ENCODE measurements at places on chromosomes 16 and 17.
A peak's percentile ranks its signal among the peaks of the same experiment; 100 is the strongest.

- DNase-seq, result no peak
Measured at GRCh38 chr17:15250135-15250860, 14.8 kb downstream of the PMP22 start.

GRCh38 chr16:29237971-29238370 lies 168.5 kb downstream of the NPIPB11 start:
- DNase-seq, result no peak

GRCh38 chr16:57628008-57628781 lies at the start of gene ADGRG1:
Gene ADGRG1 (plus strand): TSS chr16:57628630. CDS start chr16:57650288, 21,658 bp downstream.
- no peak for DNase-seq

DNA sequence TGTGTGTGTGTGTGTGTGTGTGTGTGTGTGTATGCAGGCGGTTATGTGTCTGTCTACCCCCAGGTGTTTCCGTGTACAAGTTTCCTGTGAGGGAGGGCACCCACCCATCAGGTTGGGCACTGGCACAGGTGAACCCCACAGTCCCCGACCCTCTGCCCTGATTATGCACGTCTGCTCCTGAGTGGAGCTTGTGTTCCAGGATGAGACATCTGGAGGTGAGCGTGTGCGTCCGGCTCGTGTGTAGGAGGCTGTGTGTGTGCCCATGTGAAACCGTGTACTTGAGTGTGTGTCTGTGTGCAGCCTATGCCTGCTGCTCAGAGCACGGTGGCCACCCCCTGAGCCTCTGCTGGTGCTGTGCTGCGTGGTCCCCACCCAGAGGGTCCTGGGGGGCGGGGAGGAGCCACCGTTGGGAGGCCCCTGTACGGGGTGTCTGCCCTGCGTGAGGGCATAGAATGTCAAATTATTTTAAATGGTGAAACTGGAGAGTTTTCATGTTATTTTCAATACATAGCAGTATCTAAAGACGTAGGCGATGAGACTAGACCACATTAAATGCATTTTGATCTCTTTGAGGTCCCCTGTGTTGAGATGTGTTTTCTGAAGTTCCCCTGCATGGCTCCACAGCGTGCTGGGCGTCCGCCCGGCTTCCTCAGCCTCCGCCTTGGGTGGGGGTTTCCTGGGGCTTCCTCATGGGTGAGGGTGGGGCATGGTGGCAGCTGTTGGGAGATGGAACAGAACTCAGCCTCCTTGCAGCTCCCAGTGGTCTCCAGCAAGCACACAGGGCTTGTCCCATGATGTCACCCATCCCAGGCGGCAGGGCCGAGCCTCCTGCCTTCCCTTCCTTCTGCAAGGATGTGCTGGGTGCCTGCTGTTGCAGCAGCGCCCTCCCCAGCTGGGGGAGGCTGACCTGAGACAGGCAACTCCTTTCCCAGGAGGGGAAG lies 43.4 kb downstream of the KCNJ12 start:
- no peak for DNase-seq

DNA sequence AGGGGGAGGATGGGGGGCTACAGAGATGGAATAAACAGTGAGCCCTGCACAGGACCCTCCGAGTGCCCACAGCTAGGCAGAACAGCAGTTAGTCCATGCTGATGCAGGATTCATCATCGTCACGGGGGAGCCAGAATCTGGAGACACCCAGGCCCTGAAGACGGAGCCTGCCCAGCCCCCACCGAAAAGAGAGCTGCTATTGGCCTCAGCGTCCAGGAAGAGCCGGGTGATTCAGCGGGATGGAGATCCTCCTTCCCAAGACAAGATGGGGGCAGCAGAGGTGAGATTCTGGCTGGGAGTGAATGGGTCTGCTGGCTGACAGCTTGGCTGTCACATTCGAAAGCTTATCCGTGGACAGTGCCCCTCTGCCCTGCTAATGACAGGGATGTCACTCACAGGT lies 133.6 kb upstream of the CRHR1 start:
- no peak for DNase-seq

DNA sequence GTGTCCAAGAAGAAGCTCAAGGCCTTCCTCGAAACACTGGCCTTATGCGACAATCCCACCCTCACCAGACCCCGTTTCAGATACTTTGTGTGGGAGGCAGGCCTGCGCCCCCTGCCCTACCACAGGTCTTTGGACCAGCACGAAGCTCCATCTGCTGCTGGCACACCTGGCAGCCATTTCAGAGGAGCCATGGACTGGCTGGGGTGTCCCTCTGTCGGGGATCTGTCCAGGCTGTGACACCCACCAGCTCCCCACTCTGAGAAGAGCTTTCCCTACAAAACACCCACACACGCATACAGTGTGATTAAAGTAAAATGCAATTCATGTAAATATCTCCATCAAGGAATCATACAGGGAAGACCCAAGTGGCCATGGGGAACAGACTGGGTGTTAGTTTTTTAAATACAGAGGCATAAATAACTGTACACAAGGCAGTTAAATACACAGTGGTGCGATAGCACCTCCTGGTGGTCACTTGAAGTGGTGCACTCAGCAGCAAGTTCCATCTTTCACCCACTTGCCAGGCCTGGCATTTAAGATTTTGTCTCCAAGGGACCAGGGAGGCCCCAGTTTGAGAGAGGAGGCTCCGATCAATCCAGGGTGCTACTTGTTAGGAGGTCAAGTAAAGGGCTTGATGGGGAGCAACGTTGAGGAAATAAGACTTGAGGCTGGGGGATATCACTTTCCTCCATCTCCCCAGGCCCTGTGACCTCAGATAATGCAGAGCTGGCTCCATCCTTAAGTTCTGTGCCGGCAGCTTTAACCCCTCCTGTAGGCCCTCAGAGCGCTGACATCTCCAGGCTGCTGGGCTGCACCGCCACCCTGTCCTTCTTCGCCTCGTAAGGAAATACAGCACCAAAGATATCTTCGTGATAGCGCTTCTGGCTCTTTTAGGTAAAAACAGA lies 43.6 kb downstream of the NOS2 start:
- no peak for DNase-seq

GRCh38 chr17:49997773-49998703 lies 3.0 kb upstream of the DLX3 start:
- peak; percentile 55 for DNase-seq

GRCh38 chr17:38747463-38748148 lies 530 bp downstream of the PCGF2 start:
- no peak for DNase-seq

GRCh38 chr17:27343977-27344607 lies 50.2 kb downstream of the WSB1 start:
- DNase-seq, result no peak

- no peak for DNase-seq
Measured at GRCh38 chr16:19210968-19211367, 42.9 kb downstream of the SYT17 start.

- no peak for DNase-seq
Measured at GRCh38 chr17:78528541-78528940, 48.7 kb downstream of the DNAH17 start.

DNA sequence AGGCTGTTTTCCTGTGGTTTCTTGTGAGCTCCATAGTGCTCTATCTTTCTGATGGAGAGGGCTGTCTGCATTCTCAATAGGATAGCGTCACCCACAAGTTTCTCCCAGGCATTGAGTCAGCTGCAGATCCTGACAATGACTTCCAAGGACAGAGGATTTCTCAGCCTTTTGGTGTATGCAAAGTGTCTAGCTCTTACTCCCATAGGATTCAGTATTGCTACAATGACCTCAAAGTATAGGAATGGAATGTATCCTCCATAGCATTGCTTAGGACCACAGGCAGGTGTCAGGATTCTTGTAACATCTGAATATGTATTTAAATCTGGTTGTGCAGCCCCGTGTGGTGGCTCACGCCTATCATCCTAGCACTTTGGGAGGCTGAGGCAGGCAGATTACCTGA lies 32.3 kb downstream of the SMIM36 start:
- no peak for DNase-seq

GRCh38 chr16:76343769-76344168 lies 66.6 kb downstream of the CNTNAP4 start:
- no peak for DNase-seq

GRCh38 chr17:40460968-40461731 lies 17.9 kb downstream of the IGFBP4 start:
- no peak for DNase-seq

DNA sequence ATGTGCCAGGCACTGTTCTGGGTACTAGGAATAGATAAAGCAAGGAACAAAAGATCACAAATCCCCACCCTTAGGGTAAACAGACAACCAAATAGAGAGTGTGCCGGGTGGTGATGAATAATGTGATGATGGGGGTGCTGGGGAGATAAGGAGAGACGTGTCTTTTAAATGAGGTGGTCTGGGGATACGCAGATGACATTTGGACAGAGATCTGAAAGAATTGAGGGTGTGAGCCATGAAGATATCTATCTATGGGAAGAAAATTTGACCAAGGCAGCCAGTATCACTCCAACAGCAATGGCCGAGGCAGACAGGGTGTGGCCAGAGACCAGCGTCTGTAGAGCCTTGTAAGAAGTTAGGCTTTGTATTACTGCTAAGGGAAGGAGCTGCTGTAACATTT lies 165.3 kb downstream of the MRTFB start:
- DNase-seq, result no peak

GRCh38 chr17:78601577-78602190 lies 24.5 kb upstream of the DNAH17 start:
- DNase-seq, result no peak

GRCh38 chr16:15599303-15600070 lies 43.5 kb downstream of the MARF1 start:
- DNase-seq, result no peak

DNA sequence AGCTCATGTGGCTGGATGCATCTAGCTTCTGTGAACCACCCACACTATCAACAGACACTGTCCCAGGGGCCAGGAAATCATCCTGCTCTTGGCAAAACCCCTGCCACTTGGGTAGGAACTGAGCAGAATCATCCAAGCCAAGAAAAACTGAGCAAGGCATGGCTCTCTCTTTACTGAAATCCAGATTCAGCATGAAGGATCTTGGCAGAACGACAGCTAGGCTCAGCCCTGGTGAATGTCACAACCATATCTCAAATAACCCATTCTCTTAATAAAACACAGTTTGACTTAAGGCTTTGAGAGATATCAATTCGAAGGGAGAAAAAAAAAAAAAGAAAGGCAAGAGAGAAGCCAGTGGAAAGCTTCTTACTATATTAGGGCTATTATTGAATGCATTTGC lies 72.2 kb downstream of the MAF start:
- DNase-seq, result no peak

GRCh38 chr17:70138291-70138865 lies 31.0 kb upstream of the KCNJ2 start:
- no peak for DNase-seq

- no peak for DNase-seq
Measured at GRCh38 chr16:49659356-49659755, 196.6 kb downstream of the ZNF423 start.

- DNase-seq, result no peak
Measured at GRCh38 chr17:48294806-48295361, 135.1 kb downstream of the SKAP1 start.

DNA sequence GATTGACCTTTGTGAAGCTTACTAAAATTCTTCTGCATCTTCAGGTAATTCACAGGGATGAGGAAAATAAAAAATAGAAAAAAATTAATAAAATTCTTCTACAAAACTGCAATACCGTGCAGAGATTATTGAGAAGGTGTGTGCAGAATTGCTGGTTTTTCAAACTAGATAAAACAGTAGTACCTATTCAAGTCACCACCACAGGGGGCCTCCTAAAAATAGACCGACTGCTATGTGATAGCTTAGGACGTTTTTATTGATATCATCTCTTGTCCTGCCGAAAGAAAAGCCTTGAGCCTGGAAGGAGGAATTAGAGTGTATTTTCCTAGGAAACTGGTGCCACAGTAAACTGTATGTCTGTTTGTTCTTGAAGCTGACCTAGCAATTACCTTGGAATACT lies 325.9 kb downstream of the ZFHX3 start:
- DNase-seq, result no peak

DNA sequence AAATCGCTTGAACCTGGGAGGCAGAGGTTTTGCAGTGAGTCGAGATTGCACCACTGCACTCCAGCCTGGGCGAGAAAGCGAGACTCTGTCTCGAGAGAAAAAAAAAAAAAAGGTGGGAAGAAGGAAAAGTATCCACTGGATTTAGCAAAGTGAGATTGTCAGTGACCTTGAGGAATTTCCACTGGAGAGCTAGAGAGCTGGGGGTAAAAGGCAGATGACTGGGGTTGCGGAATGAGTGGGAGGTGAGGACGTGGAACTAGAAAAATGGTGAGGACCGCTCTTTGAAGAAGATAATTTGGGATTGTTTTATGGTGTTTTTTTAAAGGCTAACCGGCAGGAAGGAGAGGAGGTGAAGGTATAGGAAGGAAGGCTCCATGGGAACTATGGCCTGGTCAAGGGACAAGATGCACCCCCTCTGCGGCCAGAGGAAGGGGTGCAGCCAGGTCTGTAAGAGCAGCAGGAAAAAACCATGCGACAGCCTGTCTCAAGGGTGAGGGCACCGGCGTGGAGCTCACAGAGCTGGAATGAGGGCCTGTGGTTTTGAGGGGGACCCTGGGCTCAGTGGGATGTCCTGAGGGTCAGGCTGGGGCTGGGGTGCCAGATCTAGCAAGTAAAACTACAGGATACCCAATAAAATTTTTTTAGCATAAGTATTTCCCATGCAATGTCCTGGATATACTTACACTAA lies 694 bp upstream of the MLST8 start:
- no peak for DNase-seq

GRCh38 chr17:74368341-74369081 lies 1.2 kb downstream of the GPR142 start:
- DNase-seq, result no peak

DNA sequence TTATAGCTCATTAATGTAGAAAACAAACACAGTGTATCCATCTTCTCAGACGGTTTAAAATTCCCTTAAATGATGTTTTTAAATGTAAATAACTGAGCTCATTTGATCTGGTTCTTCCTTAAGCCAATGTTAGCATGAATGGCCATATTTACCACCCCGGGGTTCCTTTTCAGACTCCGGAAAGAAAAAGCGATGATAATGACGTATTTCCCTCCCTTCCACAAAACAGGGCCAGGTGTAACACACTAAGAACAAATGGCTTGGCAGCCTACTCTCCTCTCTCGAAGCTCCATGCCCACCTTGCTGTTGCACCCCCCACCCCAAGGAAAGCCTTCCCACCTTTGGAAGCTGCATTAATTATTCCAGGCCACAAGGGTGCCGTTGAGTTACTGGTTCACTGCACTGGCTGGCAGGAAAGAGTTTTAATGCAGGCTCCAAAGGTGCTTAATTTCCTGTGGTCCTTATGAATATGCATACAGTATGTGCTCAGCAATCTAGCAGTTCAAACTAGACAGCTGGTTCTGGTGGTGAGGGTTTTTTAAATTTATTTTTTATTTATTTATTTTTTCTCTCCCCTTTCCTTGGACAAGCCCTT lies 378.9 kb downstream of the WWOX start:
- DNase-seq, result no peak

DNA sequence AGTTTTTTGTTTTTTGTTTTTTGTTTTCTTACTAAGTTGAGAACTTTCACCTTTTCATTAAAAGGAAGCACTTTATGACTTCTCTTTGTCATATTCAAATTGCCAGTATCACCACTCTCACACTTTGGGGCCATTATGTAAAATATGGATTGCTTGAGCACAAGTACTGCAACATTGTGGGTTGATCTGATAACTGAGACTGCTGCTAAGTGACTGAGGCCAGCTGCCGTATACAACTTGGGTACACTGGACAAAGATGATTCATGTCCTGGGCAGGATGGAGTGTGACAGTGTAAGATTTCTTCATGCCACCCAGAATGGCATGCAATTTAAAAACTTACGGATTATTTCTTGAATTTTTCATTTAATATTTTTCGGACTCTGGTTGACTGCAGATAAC lies 7.8 kb downstream of the TTC19 start:
- DNase-seq, result no peak

- DNase-seq, result no peak
Measured at GRCh38 chr17:31622500-31622899, 231.0 kb downstream of the RAB11FIP4 start.

- DNase-seq, result no peak
Measured at GRCh38 chr16:13338044-13338443, 436.6 kb downstream of the SHISA9 start.

GRCh38 chr17:65545705-65546523 lies 15.5 kb downstream of the AXIN2 start:
- no peak for DNase-seq
